ENCODE measurements at places on chromosomes 7 and 10.

GRCh38 chr7:2080060-2080387 lies 152.7 kb downstream of the MAD1L1 start:
- DNase-seq: no peak

- no peak for DNase-seq
Observed at GRCh38 chr10:95290461-95291364, at the start of gene PDLIM1. Gene PDLIM1 (minus strand): TSS chr10:95291003. CDS start chr10:95290915, 88 bp downstream.

GRCh38 chr10:51241461-51241860 lies 167.2 kb downstream of the PRKG1 start:
- DNase-seq: no peak

GRCh38 chr10:120735773-120736371 lies 115.3 kb upstream of the WDR11 start:
- DNase-seq: no peak

DNA sequence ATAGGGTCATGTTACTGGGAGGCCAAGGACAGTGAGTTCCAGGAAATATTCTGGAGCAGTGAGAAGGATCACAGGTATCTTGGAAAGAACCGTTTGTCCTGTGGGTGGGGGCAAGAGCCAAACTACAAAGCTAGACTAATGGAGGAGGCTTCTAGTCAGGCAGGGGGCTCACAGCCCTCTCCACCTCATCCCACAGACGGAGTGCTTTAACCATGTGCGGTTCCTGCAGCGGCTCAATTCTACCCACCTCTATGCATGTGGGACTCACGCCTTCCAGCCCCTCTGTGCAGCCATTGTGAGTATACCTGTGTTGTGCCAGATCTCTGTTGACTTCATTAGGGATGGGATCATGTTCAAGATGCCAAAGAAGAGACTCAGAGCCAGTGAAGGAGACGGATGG lies 8.1 kb downstream of the SEMA4G start:
- DNase-seq: no peak
